SK-MEL-5 (cell line): ENCODE measurements at places on chromosomes 4 and X. TPM values are rescaled to one million over a fixed set of nuclear protein-coding genes. Genes with fewer than 3 reads are reported as not detected.

SYN1 gene
- 0.05 TPM in 1 of 2 replicates, not detected in the other for total RNA-seq

TEX13D gene
- total RNA-seq, result 0.45 TPM in 1 of 2 replicates, not detected in the other

EDA gene
- total RNA-seq, result 0.98 and 1.1 TPM in 2 replicates

ODAM gene
- total RNA-seq, result not detected in 2 replicates

C4orf36 gene
- total RNA-seq, result 1.2 TPM in 2 replicates

CENPE gene
- total RNA-seq, result 9.7 and 12.4 TPM in 2 replicates

DNA sequence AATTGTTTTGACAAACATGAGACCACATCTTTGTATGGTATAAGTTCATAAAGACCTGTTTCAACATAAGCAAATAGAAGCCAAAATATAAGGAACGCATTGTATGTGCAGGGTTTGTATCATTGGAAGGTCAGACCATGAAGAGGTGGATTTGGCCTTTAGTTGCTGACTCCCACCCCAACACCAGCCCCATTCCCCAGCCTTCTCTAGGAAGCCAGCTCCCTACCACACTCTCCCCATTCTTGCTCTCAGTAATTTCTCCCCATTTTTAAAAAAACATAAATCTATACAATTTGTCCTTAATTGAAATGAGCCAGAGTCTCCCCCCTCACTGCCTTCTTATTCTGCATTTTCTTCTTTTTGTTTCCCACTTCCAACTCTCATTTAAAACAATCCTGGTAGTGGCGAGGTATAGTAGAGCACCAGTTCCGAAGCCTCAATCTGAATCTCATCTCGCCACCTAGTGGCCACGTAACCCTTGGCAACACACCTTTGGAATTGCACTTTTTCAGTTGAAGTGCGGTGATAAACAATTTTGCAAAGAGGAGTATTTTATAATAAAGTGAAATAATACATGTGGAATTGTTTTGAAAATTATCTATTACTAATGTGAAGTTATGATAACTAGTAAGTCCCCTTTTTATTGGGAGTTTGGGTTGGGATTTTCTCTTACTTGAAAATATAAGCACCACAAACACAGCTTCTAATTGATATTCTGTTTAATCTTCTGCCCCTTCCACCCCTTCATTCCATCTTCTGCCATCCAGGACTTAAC lies 126.6 kb downstream of the ASB9 start:
- peak; percentile 64 for DNase-seq

- no peak for DNase-seq
Observed at GRCh38 chrX:123358457-123358856, 174.4 kb downstream of the GRIA3 start.

DNA sequence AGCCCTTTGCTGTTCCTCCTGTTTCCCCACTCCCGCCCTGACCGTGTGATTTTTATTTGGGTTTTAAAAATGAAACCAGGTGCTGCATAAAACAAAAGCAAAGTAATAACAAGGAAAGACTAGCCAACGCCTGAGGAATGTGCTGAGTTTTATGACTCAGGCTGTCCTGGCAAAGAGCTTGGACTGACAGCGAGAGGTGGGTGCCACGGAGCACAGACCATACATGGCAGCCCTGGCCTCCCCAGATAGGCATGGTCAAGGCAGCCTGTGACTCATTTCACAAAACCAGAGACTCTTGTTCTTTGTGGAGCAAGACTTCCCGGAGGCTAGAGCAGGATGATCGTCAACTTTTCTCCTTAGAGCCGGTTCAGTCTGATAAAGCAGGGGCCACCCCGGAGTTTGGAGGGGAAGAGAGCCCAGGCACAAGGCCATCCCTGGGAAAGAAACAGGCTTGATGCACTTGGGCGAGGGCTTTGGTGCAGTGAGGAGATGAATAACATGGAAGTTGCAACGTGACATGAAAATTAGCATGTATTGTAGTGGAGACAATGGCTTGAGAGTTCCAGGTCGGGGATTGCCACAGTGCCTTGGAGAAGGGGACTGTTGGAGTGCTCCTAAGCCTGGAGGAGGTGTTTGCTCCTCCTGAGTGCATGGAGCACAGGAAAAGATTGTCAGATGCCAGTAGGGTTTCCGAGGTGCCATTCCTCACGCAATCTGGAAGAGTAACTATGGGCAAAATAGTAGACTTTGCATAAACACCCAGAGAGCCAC lies 54.8 kb downstream of the C4orf51 start:
- no peak for DNase-seq

DNA sequence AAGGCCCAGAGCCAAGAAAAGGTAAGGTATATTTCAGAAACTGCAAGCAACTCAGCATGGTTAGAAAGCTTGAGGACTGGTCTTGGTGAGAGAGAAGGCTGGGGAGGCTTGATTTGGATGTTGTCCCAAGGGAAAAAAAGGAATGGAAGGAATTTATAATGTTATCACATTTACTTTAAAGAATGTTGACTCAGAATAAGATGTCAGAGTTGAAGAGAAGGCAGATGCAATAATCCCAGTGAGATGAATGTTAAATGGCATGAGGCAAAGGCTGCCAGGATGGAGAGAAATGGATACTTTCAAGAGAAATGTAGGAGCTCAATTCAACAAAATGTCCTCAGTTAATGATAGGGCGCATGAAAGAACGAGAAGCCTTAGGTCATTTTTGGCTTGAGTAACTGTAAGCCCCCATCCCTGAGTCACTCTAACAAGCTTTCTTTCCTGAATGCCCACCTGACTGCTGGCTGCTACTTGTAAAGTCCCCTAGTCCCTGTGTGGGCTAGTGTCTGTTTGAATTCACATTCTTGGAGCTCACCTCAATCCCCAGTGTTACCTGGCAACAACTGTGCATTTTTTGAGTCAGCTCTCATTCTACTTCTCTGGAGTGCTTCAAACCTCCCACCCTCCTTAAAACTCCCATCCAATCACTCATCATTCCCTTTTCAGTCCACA lies 103.0 kb upstream of the TAPT1 start:
- DNase-seq, result no peak

GRCh38 chr4:75848891-75849290 lies 53.4 kb downstream of the PPEF2 start:
- no peak for DNase-seq

DNA sequence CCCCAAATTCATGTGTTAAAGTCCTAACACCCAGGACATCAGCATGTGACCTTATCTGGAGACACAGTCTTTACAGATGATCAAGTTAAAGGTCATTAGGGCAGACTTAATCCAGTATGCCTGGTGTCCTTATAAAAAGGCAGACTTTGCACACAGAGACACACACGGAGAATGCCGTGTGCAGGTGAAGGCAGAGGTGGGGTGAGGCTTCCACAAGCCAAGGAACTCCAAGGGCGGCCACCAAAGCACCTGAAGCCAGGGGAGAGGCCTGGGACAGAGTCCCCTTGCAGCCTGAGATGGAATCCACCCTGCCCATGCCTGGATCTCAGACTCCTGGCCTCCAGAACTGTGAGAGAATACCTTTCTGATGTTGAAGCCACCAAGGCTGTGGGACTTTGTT lies 26.1 kb upstream of the SORCS2 start:
- DNase-seq, result no peak

DNA sequence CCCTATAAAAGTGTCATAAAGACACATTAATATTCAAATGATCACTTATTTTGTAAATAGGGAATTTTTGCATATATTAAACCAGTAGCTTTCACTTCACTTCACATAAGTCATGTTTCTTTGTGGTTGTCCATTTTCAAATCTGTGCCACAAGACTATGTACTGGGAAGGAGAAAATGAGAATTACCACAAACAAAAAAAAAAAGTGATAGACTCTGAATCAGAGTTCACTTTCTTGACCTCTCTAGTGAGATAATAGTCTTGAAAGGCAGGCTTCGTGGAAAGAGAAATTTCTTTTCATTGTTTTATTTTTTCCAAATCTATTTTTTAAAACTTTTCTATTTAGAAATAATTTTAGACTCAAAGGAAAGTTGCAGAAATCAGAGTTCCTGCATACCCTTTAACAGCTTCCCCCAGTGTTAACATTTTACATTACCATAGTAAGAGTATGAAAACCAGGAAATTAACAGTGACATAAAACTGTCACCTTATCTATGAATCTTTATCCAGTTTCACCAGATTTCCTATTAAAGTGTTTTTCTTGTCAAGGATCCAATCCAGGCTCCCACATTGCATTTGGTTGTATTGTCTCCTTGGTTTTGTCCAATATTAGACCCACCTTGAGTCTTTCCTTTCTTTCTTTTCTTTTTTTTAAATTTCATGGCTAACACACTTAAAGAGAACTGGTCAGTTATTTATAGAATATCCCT lies 215.4 kb upstream of the PGRMC2 start:
- DNase-seq, result no peak

GRCh38 chr4:141746026-141746425 lies 109.6 kb downstream of the IL15 start:
- DNase-seq, result no peak

DNA sequence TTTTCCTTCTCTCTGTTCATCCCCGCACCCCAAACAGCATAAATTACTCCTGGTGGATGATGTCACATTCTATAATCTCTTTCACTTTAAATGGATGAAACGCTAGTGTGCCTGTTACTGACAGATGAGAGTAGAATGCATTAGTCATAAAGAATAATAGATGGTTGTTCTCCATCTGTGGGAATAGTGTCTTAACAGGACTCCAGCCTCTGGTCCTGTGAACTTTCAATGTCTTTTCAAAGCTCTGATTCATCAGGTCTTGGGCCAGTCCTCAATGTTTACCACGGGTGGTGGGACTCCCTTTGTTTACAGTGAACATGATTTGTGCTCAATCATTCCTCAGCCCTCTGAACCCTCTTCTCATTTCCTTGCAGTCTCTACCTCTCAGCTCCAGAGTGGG lies 182.6 kb downstream of the GABRB1 start:
- DNase-seq, result peak; percentile 97

DNA sequence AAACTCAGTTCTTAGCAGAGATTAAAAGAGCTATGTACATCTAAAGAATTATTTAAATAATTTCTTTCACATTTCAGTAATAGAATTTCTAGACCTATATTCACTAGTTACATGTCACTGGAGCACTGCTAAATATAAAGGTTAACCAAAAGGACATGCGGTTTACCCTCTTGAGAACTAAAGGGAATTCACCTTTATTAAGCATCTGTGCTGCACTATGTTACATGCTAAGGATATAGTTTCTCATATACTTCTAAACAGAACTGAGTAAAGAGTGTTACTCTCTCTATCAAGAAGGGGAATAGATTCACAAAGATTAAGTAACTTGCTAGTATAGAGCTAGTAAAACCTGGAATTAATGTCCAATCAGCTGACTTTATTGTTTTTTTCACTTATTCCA lies 7.6 kb downstream of the SPIN3 start:
- no peak for DNase-seq

GRCh38 chr4:114091546-114091945 lies 112.1 kb upstream of the ARSJ start:
- DNase-seq, result no peak

DNA sequence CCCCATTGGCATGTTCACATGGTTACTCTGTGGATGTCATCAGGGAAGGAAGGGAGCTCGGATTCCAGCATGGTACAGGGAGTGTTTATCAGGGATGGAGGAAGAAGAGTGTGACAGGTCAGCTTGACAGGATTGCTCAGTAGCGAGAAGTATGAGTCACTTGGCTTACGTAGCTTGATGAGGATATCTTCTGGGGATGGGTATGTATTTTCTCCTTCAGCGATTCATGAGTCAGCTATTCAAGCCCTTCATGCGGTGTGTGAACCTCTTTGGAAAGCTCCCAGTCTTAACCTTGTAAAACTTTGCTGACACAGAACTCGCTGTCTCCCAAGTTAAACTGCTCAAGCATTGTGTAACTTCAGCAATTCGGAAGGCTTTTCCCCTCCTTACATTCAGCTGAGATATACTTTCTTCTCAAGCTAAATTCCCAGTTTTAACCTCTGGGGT lies 275.4 kb downstream of the ARHGAP10 start:
- no peak for DNase-seq

DNA sequence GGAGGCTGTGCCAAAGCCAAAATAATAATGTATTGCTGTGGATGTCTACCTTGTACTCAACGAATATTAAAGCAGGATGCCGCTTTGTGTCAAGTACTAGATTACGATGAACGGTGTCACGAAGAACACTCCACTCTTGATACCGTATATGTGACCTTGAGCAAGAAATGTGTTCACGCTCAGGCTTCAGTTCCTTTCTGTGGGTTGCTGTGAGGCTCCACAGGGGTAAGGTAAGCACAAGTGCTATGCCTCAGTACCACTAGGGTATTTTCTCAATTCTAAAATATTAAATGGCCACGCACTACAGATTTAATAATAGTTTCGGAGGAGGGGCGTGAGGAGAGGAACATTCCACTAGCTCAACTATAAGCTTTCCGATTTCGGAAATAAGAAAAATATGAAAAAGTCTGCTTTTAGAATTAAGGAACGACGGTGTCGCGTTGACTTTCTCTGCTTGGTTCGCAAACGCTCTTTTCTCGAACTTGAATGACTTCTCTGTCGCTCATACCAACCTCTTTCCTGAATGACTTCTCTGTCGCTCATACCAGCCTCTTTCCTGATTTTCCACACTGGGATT lies 607 bp upstream of the SCOC start:
- peak; percentile 19 for DNase-seq

- no peak for DNase-seq
Observed at GRCh38 chrX:40318801-40319200, 221.0 kb upstream of the BCOR start.

DNA sequence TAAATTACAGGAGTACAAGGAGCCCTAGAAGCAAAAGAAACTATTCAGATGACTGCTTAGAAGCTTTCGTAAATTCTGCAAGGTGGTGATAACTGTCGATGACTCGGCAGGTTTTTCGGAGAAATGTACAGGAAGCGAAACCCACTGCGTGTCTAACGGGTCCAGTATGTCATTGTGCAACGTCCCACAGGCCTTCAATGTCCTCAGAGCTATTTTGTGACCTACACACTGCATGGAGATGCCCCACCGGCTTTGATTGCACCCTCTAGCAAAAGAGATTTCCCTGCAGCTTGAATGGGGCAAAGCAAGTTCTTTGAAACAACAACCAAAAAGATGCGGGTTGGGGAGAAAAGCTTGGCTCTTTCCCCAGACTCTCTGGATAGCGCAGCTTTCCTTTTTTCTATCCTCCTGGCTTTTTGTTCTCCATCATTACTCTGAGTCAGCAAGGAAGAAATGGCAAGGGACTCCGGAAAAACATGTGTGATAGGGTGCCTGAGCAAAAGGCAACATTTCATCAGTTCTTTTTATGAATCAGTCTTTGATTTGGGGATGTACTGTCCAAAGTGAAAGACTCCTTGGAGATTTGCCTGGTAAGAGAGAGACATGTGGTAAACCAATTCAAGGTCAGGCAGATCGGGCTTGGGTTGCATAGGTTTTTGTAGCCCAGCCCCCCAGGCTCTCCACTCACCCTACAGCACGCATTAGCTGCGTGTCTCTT lies 112.0 kb upstream of the TBL1X start:
- DNase-seq, result peak; percentile 4
